ENCODE measurements at places on chromosomes 1 and 21.

DNA sequence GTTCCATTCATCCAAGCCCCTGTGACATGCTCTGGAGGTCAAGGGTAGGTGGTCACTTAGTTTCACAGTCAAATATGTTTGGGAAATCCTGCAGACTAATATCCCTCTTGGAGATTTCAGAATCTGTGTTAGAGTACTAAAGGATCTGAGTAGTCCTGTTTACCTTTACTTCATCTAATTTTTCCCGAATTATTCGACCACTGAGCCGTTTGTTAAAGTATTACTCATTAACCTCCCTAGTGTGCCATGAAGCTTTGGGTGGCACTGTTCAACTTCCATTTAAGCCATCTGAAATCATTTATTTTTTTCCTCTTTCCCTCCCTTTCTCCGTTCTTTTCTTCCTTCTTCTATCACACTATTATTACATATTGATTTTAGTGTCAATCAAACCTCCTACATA is 109.9 kb downstream of the NGF start:
- no peaks in the 10 kb centered on the region for H3K27me3 ChIP-seq
- no peak for DNase-seq
- no peaks in the 10 kb centered on the region for H3K4me1 ChIP-seq
- H3K4me3 ChIP-seq, result no peak overlapping the region
- no peak overlapping the region for H3K27ac ChIP-seq

GRCh38 chr1:172928412-172928811 is 122.3 kb downstream of the TNFSF18 start:
- no peak for DNase-seq
- H3K27me3 ChIP-seq, result no peaks in the 10 kb centered on the region
- H3K4me1 ChIP-seq, result no peaks in the 10 kb centered on the region
- H3K27ac ChIP-seq, result no peak overlapping the region

DNA sequence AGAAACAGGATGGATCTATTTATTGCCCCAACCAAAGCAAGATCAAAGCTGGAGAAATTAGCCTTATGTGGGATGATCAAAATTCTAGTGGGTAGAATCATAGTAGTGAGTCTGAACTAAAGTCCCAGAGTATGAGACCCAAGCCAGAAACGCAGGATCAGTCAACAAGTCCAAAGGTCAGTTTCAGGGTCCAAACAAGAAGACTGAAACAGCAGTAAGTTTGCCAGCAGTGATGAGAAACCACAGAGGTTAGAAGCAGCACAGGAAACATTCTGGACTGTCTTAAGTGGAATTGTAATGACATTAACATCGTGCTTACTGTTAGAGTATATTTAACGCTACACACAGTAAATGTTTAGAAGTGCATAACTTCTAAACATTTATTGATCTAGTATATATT is 251.0 kb downstream of the LRRIQ3 start:
- H3K36me3 ChIP-seq, result no peaks in the 10 kb centered on the region
- H3K4me1 ChIP-seq, result no peaks in the 10 kb centered on the region
- DNase-seq, result no peak
- H3K27me3 ChIP-seq, result no peaks in the 10 kb centered on the region
- H3K27ac ChIP-seq, result no peak overlapping the region

GRCh38 chr1:19122668-19123067 is 87.4 kb downstream of the UBR4 start:
- H3K4me3 ChIP-seq, result no peak overlapping the region
- DNase-seq, result no peak
- peaks cover 100% of the 10 kb centered on the region for H3K36me3 ChIP-seq
- H3K27ac ChIP-seq, result no peak overlapping the region

GRCh38 chr21:17539743-17540341 is 27.0 kb downstream of the CXADR start:
- H3K27me3 ChIP-seq, result no peaks in the 10 kb centered on the region
- DNase-seq, result no peak
- no peak overlapping the region for H3K4me3 ChIP-seq
- H3K36me3 ChIP-seq, result peaks cover 10% of the 10 kb centered on the region
- H3K4me1 ChIP-seq, result peaks cover 2% of the 10 kb centered on the region
- H3K27ac ChIP-seq, result no peak overlapping the region
